Activated CD8-positive, alpha-beta memory T cell treated with anti-CD3 and anti-CD28 coated beads, Interleukin-2, amount 10 ng/mL, durations not matched to agents 7 days and 5 days (primary cell): ENCODE measurements at places on chromosomes 6 and 20. TPM values are rescaled to one million over a fixed set of nuclear protein-coding genes. Genes with fewer than 3 reads are reported as not detected.

- H3K36me3 ChIP-seq, result no peaks in the 10 kb centered on the region
- H3K27me3 ChIP-seq, result peaks cover 46% of the 10 kb centered on the region
- no peak for DNase-seq
- no peak overlapping the region for H3K4me3 ChIP-seq
- H3K4me1 ChIP-seq, result no peaks in the 10 kb centered on the region
Measured at GRCh38 chr6:100404051-100404450, 60.7 kb downstream of the SIM1 start.

DNA sequence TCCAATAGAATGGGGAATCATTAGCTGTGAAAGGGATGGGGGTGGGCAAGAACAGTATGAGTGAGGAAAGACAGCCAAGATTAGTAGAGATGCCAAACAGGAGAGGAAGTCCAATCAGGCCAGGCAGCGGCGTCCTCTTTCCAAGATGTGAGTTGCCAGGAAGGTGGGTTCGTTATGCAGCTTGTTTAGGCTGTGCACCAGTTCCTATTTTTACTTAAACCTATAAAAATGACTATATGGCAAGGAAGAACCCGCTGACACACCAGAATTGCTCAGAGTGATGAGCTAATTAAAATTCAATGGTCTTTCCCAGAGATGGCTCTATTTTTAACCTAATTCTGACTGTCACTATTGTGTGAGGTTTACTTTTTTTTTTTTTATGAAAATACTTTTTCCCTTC is 88.2 kb downstream of the SLC22A23 start:
- H3K36me3 ChIP-seq, result no peaks in the 10 kb centered on the region
- H3K4me3 ChIP-seq, result no peak overlapping the region
- peaks cover 9% of the 10 kb centered on the region for H3K27me3 ChIP-seq
- H3K27ac ChIP-seq, result no peak overlapping the region

CEP57L1 gene
- total RNA-seq, result 23.9 TPM

DNA sequence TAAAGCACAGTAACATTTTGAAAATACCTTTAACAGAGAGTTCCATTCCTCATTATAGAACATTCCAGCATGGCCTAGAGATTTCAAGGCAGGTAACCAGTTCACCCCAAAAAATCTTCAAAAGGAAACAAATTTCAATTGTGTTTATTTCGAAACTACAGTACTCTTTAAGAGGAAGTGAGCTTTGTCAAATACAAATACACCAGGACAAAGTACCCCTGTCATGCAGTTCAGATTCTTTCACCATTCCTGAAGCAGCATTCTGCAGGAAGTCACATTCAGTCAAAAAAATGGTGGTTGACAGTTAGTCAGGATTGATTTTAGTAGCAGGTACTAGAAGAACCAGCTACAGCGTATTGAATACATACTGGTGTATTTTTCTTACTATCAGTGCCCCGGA is 89.6 kb upstream of the RIN2 start:
- H3K4me1 ChIP-seq, result no peaks in the 10 kb centered on the region
- H3K4me3 ChIP-seq, result no peak overlapping the region
- DNase-seq, result no peak
- no peaks in the 10 kb centered on the region for H3K36me3 ChIP-seq

C2 gene
- 0.61 TPM for total RNA-seq
